H1 (cell line): ENCODE measurements at places on chromosomes 1 and 21.

DNA sequence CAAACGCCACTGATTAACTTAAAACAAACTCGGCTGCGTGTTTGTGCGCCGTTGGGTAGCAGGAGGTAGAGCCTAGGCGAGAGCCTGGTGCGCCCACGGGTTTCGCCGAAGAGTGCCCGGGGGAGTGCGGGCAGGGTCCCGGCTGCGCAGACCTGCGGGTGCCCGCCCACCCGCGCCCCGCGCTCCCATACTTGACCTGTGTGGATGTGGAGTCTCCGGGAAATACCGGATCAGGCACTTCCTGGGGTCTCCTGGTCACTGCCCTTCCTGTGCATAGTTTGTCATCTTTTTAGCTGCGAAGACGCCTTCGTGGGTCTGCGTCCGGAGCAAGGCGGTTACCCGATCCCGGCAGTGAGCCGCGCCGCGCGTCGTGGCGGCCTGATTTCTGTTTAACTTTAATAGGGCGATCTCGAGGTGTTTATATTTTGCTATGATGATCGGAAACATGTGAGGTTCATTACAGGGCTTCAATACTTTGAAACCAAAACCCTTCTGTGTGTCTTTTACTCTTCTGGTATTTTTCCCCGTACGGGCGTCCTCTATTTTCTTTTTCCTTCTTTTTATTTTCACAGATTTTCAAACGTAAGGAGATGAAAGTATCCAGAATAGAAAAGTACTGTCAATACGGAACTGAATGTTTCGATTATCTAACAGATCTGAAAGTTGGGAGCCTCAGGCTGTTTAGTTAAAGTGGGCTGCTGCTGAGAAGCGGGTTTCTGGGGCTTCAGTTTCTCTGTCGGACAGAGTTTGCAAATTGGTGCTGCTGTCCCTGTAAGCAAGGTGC lies 15.2 kb downstream of the NR5A2 start:
- H3K27ac ChIP-seq, result no peak overlapping the region
- no peaks in the 10 kb centered on the region for H3K36me3 ChIP-seq
- DNase-seq, result no peak
- H3K4me3 ChIP-seq, result peak overlapping the region; percentile 74
- H3K4me1 ChIP-seq, result peaks cover 5% of the 10 kb centered on the region; the same call in 1 of the 2 replicates

GRCh38 chr1:245142171-245142798 lies 12.5 kb upstream of the KIF26B start:
- H3K4me3 ChIP-seq, result no peak overlapping the region
- H3K27me3 ChIP-seq, result no peaks in the 10 kb centered on the region
- H3K36me3 ChIP-seq, result no peaks in the 10 kb centered on the region

DNA sequence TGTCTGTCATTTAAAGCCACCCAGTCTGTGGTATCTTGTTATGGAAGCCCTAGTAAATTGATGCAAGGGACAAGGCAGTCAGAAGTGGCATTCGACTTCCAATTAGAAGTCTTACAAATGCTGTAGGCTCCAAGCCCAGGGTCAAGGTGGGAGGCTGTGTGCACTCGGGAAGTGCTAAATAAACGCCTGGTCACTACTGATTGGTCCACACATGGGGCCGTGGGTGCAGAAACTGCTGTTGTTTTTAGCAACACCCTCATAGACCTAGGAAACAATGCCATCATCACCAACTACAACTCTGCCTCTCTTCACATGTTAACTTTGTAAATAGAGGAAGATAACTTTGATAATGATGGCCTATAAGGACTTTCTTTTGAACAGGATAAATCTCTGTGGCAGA lies 20.2 kb upstream of the ZBTB21 start:
- DNase-seq, result no peak
- no peaks in the 10 kb centered on the region for H3K36me3 ChIP-seq
- H3K4me1 ChIP-seq, result no peaks in the 10 kb centered on the region
- no peak overlapping the region for H3K4me3 ChIP-seq
- H3K27ac ChIP-seq, result no peak overlapping the region

- no peak for DNase-seq
- no peaks in the 10 kb centered on the region for H3K4me1 ChIP-seq
- no peak overlapping the region for H3K4me3 ChIP-seq
- H3K36me3 ChIP-seq, result no peaks in the 10 kb centered on the region
- H3K27ac ChIP-seq, result no peak overlapping the region
- no peaks in the 10 kb centered on the region for H3K27me3 ChIP-seq
Measured at GRCh38 chr1:223525957-223526356, 132.7 kb downstream of the CCDC185 start.

GRCh38 chr1:22753481-22753971 lies 42.9 kb downstream of the EPHB2 start:
- H3K27ac ChIP-seq, result no peak overlapping the region
- H3K4me3 ChIP-seq, result no peak overlapping the region
- H3K36me3 ChIP-seq, result no peaks in the 10 kb centered on the region
- H3K27me3 ChIP-seq, result no peaks in the 10 kb centered on the region
- no peak for DNase-seq

GRCh38 chr1:208476846-208477170 lies 232.6 kb upstream of the PLXNA2 start:
- no peak overlapping the region for H3K4me3 ChIP-seq
- peak overlapping the region; percentile 37; the same call in 1 of the 2 replicates for H3K27ac ChIP-seq
- no peaks in the 10 kb centered on the region for H3K36me3 ChIP-seq
- no peaks in the 10 kb centered on the region for H3K27me3 ChIP-seq
- DNase-seq, result no peak

DNA sequence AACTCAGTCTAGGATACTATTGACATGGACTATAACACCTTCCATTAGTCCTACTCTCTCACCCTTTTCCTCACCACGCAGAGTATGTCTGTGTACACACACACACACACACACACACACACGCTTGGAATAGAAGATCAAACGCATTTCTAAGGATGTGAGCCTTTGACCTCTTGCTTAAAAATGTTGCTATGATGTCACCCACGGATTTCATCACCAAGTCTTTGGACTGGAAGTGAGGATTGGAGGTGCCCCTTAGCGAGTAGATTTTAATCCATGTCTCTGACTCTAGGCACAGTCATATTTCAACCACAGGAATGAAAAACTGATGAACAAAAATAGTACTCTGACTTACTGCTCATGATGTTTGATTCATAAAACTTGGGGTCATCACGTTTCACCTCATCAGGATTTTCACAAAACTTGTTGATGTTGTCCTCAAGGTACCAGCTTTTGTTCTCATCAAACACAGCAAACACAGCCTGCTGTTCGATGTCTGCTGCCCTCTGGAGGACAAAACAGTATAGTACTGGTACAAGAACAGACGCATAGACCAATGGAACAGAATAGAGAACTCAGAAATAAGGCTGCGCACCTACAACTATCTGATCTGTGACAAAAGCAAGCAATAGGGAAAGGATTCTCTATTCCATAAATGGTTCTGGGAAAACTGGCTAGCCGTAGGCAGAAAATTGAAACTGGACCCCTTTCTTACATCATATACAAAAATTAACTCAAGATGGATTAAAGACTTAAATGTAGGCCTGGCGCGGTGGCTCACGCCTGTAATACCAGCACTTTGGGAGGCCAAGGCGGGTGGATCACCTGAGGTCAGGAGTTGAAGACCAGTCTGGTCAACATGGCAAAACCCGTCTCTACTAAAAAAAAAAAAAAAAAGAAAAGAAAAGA lies 39.9 kb downstream of the F5 start:
- no peaks in the 10 kb centered on the region for H3K36me3 ChIP-seq
- H3K4me1 ChIP-seq, result no peaks in the 10 kb centered on the region
- H3K27me3 ChIP-seq, result no peaks in the 10 kb centered on the region
- no peak for DNase-seq

DNA sequence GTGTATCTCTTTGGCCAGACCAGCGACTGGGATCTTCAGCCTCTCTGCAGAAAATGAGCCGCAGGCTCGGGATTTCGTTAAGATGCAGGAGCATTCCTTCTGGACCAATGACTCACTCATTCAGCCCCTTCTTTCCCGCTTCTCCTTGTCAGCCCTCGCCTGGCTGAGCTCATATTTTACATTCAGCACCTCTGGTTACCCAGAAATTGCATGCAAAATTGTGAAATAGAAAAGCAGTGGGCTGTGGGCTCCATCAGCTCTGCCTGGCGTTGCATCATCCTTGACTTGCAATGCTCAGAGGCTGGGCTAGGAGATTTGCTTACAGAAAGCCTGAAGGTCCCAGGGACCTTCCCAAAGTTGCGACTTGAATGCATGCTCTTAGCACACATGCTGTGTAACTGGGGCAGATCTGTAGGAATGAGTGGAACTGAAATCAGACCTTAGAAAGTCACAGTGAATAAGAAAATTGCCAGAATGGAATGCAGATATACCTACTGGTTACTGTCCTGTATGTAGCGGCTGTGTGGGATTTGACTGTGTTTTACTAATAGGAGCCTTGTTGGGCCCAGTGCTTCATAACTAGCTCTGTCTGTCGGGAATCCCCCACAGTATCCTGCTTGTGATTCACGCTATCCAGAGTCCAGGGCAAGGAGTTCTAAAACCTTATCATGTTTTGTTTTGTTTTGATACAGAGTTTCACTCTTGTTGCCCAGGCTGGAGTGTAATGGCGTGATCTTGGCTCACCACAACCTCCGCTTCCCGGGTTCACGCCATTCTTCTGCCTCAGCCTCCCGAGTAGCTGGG lies 444.8 kb downstream of the KIF26B start:
- no peak overlapping the region for H3K27ac ChIP-seq
- no peak overlapping the region for H3K4me3 ChIP-seq
- no peaks in the 10 kb centered on the region for H3K36me3 ChIP-seq
- no peak for DNase-seq
- no peaks in the 10 kb centered on the region for H3K4me1 ChIP-seq

GRCh38 chr1:189027512-189027911 lies 1450.2 kb downstream of the BRINP3 start:
- H3K27me3 ChIP-seq, result no peaks in the 10 kb centered on the region
- no peak overlapping the region for H3K27ac ChIP-seq
- no peak for DNase-seq
- no peaks in the 10 kb centered on the region for H3K4me1 ChIP-seq

DNA sequence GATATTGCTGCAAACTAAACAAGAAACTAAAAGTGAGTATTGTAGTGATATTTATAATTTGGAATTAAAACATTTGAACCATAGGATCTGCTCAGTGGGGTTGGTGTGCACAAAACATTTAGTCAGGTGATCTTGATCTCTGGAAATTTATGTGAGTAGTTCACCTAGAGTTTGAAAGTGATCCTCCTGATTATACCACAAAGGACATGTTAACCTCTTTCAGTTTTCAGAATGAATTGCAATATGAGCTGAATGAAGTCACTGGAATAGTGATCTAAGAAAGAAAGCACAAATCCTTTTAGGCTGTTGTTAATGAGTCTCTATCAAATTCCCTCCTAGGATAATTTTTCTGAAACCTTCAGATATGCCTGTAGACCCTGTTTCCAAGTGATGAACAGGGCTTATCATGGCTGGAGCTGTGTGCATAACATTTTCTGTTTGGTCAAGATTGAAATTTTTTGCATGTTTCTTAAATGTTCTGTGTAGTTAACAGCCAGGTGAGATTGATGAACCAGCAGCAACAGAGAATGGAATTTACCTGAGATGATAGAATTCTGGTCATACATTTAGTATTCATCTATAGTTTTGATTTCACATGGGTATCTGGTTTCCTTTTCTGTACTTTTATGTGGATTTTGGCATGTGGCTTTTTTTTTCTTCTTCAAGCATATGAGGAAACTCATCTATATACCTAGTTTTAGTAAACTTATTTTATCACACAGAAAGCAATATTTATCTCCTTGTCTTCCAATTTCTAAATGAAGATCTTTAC lies 25.5 kb downstream of the CDC14A start:
- H3K27me3 ChIP-seq, result no peaks in the 10 kb centered on the region
- H3K36me3 ChIP-seq, result no peaks in the 10 kb centered on the region
- H3K4me3 ChIP-seq, result no peak overlapping the region
- H3K27ac ChIP-seq, result no peak overlapping the region

DNA sequence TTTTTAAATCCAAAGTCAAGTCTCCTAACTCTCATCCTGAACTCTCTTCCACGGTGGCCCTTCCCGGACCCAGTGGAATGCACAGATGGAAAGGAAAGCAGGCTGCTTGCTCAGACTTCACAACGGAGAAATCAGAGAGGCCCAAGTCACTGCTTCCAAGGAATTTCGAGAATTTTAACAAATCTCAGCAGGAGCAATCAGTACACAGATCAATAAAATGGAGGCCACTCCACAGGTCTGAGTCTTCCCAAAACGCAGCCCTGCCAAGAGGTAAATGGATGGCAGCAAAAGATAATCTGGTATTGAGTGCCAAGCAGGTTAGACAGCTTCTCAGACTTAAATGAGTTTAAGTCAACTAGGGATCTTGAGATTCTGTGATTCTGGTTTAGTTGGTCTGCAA lies 81.1 kb upstream of the TIAM1 start:
- 0 out of 2 replicates have a peak, but pooled peaks cover 1% of the 10 kb centered on the region for H3K4me1 ChIP-seq
- no peak overlapping the region for H3K27ac ChIP-seq
- no peaks in the 10 kb centered on the region for H3K27me3 ChIP-seq
- H3K4me3 ChIP-seq, result no peak overlapping the region
- no peaks in the 10 kb centered on the region for H3K36me3 ChIP-seq

DNA sequence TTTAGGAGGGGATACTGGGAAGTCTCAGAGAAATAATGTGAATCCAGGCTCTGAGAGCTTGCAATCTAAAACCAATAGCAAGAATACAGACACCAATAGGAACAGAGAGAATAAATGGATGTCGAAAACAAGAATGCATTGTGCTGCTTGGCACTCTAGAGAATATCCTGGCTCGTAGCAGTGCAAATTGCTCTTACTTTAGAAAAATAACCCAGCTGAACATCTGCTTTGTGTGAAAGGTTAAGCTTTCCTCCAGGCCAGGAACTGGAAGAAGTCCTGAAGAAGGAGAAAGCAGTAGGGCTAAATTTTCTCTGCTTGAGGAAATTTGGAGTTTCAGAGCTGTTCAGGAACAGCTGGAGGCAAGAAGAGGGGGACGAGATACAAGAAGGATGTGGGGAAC lies 382.3 kb downstream of the HHIPL2 start:
- no peak for DNase-seq
- H3K27me3 ChIP-seq, result no peaks in the 10 kb centered on the region
- no peak overlapping the region for H3K27ac ChIP-seq
- no peak overlapping the region for H3K4me3 ChIP-seq
- no peaks in the 10 kb centered on the region for H3K36me3 ChIP-seq

DNA sequence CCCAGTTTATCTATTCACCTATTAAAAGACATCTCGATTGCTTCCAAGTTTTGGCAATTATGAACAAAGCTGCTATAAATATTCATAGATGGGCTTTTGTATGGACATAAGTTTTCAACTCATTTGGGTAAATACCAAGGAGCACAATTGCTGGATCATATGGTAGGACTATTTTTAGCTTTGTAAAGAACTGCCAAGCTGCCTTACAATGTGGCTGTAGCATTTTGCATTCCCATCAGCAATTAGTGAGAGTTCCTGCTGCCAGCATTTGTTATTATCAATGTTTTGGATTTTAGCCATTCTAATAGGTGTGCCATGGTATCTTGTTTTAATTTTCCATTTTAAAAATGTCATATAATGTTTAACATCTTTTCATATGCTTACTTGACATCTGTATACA lies 475.6 kb upstream of the NCAM2 start:
- H3K27me3 ChIP-seq, result no peaks in the 10 kb centered on the region
- no peaks in the 10 kb centered on the region for H3K4me1 ChIP-seq
- DNase-seq, result no peak
- no peaks in the 10 kb centered on the region for H3K36me3 ChIP-seq
- H3K27ac ChIP-seq, result no peak overlapping the region
